ENCODE measurements at places on chromosomes 7 and 10.

DNA sequence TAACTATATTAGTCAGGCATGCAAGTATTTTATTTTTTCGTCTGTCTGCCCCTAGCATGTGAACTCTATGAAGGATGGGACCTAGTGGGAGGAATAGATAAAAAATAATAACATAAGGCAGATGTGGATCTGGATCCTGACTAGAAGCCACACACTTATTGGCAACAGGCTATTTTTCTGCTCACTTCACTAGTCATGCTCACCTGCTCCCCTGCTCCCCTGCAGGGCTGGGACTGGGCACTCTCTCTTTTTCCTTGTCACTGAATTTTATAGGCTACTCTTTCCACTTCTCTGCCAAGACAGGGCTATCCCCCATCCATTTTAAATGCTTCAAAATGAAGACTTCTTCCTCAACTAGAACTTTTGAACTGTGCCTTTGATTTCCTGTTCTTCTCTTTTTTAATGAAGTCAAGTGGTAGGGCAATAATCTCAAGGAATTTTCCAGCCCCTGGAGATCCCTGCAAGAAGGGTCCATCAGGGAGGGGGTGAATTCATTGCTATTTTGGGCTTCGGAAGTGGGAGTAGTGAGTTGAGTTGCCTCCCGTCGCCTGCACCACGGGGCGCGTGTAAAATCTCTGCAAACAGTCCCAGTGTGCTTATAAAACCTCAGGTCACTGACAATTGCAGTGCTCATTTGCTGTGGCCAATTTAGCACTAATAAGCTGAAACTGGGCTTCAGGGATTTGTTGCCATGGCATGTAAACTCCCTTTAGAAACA lies 156.7 kb upstream of the NPVF start:
- DNase-seq = no peak

- DNase-seq = no peak
Measured at GRCh38 chr10:127976701-127977356, 69.9 kb downstream of the PTPRE start.

GRCh38 chr10:68302503-68302823 lies 29.4 kb upstream of the HNRNPH3 start:
- no peak for DNase-seq

- no peak for DNase-seq
Measured at GRCh38 chr7:155270861-155271260, 26.8 kb upstream of the INSIG1 start.

DNA sequence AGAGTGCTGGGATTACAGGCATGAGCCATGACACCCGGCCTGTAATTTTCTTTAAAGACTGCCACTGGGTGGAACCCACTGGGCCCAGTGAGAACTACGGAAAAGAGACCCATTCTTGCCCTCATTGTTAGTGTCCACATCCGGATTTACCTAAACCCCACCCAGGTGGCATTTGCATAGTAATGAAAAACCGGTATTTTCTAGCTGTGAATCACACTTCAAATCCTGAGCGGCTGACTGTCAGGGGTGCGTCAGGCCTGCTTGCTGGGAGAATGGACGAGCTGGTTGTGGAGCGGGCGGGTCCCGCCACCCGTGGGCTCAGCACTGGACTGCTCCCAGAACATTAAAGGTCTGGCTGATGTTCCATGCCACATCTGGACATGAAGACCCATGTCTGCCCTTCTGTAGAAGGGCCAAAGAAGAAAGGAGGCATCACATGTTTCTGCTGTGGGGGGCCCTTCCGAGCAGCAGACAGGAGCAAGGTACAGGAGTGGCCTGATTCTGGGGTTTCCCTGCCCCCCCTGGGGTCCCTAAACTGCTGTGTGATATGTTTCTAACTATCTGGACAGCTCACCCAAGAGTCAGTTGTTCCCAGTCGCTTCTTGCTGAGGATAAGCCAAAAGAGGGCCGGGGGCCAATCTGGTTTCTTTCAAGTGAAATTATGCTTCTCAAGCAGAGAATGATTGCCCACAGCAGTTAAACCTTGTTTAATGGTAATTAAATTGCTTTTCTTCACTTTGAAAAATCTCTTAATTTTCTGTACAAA lies 46.4 kb downstream of the KIAA1217 start:
- DNase-seq = no peak

Measured in LNCaP clone FGC (cell line).